ENCODE measurements at places on chromosomes 3 and 15.

DNA sequence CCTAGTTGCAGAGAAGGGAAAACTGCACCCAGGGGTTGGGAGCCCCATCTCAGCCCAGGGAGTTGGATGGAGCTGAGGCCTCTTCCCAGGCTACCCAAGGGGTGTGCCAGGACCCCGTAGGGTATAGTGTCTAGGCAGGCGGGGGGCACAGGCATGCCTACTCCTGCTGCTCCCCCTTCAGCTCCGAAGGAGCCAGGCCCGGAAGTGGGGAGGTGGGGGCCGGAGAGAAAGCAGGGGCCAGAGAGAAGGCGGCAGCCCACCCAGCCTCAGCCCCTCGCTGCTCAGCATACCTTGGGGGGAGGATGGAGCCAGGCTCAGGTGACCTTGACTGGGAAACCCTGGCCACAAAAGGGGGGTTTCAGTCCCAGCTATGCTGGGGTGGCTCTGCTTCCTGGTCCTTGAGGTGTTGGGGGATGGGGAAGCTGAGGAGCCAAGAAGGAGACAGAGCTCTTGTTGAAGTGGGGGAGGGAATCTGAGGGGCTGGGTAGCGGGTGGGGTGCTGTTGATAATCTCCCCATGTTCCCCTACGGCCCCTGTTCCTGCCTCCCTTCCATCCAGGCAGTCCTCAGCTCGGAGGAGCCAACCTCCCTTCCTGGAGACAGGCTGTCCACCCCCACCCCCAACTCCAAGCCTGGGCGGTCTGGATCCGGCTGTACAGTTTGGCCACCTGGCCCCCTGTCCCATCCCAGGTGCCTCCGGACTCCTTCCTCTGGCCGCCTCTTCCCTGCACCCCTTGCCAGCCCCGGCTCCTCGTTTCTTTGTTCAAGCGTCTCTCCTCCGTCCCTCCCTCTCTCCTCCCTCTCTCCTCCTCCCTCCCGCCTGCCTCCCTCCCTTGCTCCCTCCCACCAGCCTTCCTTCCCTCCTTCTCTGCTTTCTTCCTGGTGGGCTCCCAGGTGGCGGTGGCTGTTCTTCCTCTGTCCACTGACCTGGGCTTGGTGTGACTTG is 1.7 kb downstream of the SEMA3F start:
- no peak for DNase-seq

GRCh38 chr3:116920826-116921610 is 211.4 kb downstream of the TUSC7 start:
- no peak for DNase-seq

GRCh38 chr15:31358957-31359701 is 32.5 kb downstream of the KLF13 start:
- DNase-seq = no peak

DNA sequence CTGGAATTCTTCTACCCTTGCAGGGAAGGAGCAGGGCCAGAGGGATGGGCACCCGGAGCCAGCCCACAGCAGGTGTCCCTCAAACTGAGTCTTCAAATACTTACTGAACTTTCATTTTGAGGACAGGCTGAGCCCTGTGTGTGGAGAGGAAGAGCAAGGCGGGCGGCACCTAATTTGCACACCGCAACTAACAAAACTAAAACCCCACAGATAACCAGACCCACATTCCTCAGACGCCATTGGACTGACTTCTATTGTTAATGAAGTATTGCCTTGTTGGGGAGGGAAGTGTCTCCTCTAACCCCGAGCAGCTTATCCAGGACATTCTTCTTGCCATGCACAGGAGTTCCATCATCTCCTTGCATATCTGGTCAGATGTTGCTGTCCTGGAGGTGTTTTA is 105.2 kb upstream of the NR2E3 start:
- peak; percentile 8 for DNase-seq

GRCh38 chr15:63013052-63013808 is 29.3 kb upstream of the TPM1 start:
- DNase-seq = no peak

DNA sequence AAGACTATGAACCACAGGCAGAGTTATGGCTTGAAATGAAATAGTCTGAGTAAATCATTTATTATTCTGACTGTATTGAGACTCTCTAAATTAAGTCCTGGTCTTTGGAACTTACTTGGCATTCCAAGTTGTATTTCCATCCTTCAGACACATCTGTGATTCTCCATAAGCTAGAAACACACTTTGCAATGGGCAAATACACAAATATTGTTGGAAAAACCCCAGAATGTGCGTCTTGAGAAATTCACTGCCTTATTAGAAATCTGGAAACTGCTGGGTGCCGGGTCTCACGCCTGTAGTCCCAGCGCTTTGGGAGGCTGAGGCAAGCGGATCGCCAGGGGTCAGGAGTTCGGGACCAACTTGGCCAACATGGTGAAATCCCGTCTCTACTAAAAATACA is 87.8 kb downstream of the WWTR1 start:
- no peak for DNase-seq

GRCh38 chr3:4809922-4810321 is 169.3 kb upstream of the BHLHE40 start:
- no peak for DNase-seq

GRCh38 chr3:21435871-21436270 is 315.1 kb downstream of the ZNF385D start:
- no peak for DNase-seq

DNA sequence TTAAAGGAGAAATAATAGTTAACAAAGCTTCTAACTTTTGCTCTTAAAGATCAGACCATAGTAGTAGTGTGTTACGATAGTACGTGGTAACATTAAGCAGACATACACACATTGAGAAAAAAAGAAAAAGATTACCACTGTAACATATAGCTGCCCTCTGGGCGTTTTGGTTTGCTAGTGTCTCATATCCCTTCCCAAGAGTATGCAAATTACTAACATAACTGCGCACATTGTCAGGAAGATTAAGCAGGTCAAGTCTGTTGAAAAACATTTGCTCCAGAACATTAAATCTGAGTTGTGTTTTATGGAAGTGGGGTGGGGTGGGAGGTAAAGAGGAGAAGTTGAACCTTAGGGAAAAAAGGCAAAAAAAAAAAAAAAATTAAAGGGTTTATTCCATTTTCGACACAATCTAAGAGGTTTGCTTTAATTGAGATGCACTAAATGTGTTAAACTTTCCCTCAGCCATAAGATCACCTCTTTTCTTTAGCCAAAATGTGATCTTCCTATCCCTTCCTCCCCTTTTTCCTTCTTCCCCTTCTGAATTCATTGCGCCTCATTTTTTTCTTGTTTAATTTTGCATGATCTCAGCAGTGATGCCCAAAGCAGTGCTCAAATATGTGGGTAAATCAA is 1.5 kb upstream of the LRIG1 start:
- DNase-seq = no peak

DNA sequence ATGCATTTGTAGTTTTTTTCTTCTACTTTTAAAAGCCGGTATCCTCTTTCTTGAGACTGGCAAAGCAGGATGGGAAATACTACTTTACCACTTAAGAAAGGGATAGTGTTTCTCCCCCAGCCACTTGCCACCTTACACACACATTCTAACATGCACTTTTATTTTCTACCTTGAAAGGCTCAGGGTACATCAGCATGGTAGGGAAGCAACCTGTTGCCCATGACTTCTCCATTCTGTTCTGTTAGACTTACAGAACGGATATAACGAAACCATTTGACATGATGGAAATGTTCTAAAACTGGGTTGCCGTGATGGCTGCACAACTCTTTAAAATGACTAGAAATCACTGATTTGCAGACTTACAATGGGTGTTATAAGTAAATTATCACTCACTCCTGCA is 405.5 kb downstream of the SHQ1 start:
- DNase-seq = no peak

DNA sequence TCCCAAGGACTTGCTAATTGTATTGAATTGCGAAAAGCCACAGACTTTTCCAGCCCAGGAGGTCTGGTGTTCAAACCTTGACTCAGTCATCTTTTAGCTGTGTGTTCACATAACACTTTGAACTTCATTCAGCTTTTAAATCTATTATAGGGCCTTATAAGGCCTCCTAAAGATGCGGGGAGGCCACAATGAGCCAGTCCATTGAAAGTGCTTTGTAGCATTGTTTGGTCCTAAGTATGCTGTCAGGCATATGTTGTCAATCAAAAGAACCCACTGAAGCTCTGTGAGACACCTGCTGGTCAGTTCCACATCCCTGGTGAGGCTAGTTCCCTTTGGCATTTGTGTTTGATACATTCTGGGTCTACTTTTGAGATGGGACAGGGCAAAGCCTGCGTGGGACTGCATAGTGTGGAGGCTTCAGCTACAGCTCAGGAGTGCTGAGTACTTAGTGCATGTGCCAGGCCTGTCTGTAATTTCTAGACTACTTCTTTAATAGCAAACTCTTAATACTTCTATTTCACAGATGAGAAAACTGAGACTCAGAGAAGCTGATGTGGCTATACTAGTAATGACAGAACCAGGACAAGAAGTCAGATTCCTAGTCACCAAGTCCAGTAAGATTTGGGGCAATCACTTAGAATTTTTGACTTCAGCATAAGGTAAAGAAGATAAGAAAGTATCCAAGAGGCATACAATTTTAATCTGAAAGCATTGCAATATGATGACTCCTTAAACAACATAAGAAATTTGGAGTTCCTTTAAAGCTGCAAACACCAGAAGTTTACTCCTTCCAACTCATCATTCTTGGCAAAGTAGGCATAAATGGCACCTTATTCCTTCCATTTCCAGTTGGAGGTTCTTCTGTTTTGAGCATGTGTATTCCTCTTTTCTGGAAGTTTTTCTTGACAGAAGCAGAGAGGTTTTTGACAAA is 213.0 kb downstream of the PDCD6IP start:
- peak; percentile 12 for DNase-seq

All from SW480 (cell line).